ENCODE measurements at places on chromosomes 1 and 21.

- no peak for DNase-seq
Observed at GRCh38 chr1:27144920-27145661, 9.8 kb downstream of the SLC9A1 start.

GRCh38 chr1:116958110-116958509, 43.5 kb upstream of the CD101 start:
- DNase-seq: no peak

- DNase-seq: no peak
Observed at GRCh38 chr1:89705901-89706699, 73.2 kb downstream of the LRRC8C start.

DNA sequence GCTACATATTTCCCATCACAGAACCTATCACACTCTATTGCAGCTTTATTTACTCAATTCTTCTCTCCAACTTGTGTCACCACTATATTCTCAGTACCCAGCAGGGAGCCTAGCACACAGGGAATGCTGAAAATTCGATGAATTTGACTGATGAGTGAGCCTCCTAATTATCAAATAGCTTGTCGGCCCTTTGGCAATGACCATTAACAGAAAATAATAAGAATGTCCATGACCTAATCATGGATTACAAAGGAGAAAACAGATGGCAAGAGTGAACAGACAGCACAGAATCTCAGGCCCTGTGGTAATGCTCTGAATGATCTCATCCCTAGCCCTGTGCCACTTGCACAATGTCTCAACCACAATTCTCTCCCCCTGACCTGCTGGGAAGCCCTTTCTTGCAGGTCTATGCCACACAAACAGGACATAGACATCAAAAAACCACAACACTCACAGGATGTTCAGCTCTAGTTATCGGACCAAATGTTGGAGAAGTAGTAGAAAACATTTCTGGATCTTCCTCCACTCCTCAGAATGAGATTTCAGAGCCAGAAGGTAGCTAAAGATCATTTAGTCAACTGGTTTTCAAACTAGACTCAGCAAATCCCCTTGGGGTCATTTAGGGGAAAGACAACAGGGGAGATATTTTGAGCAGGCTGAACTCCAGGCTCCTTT, 68.4 kb downstream of the LUZP1 start:
- peak; percentile 53 for DNase-seq

GRCh38 chr1:30225357-30225756, 498.0 kb downstream of the MATN1 start:
- DNase-seq: no peak

GRCh38 chr1:101259744-101260148, 22.9 kb downstream of the S1PR1 start:
- DNase-seq: no peak

DNA sequence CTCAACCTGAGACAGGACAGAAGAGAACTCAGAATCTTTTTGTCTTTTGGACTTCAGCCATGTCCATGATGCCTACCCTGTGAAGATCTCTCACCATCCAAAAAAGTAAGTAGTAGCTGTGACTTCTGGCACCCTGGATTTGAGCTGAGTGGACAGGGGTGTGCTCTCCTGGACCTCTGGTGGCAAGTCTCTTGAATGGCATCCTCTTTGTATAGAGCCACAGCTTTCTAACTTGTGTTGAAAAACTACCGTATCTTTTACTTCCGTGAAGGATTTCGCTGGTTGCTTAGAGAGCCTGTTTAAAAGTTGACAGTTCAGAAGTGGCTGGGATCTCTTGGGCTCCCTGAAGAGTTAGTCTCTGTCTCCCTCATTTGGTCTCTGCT, 1.8 kb downstream of the MFN2 start:
- DNase-seq: no peak

DNA sequence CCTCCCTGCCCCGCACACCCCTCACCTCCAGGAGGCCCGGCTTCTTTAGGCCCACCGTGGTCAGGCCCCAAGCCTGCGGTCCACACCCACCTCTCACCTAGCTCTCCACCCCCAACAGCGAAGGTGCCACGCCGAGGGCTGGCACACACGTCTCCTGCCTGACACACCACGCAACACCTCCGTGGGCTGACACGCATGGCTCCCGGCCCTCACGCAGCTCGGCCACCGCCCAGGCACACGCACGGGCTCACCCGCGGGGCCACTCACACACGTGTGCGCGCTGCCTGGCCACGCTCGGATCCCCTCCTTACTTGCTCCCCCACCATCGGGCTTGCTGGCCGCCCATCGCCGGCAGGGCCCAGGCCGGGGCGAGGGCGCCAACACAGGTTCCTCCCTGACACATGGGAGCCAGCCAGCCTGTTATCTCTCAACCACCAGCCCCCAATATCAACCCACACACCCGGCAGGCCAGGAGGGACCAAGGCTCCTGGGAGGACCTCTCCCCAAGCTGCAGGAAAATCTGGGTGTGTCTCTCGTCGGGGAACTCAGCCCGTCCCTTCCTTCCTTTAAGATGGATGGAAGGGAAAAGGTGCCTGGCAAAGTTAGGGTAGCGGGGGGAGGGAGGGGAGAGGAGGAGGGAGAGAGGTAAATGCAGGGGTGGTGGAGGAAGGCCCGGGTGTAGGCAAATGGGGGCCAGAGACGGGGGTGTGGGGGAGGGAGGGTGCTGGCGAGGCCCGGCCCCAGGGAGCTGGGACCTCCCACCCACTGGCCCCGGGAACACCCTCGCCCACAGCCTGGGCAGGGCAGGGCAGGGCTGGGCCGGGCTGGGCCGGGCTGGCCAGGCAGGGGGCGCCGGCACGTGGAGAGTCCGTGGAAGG, 546 bp downstream of the ELOVL1 start:
- peak; percentile 32 for DNase-seq

- no peak for DNase-seq
Observed at GRCh38 chr1:76281306-76281705, 206.8 kb downstream of the ST6GALNAC3 start.

DNA sequence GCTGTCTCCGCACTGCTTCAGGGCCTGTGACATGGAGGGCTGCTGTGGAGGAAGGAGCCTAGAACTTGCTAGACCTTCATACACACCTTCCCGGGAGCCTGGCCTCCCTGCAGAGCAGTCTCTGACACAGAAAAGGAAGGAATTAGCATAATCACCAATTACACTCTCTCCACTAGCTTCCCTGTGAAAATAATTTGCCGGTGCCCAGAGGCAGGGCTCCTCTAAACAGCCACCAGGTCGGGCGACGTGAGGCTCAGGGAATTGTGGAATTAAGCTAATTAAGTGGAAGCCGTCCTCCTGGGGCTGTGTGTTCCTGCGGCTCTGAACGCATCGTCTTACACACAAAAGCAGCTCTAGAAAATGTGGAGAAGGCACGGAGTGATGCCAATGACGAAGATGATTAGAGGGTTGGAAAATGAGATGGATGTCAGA, 82.6 kb downstream of the NENF start:
- DNase-seq: no peak

DNA sequence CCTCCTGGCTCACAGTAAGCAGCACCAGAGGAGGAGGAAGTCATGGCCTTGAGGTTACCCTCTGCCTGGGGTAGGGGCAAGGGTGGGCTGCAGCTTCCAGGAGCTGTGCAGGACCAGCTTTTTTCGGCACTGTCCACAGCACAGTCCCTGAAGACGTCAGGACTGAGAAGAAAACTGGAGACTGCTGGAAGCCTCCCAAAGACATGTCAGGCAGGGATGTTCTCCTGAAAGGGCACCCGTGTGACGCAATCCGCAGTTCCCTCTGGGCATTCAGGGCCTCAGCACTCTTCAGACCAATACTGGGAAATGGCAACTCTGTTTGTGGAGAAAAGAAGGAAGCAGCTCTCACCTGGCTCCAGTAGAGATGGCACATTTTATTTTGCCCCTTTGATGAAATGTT, 64.8 kb upstream of the TENT5C start:
- DNase-seq: no peak

DNA sequence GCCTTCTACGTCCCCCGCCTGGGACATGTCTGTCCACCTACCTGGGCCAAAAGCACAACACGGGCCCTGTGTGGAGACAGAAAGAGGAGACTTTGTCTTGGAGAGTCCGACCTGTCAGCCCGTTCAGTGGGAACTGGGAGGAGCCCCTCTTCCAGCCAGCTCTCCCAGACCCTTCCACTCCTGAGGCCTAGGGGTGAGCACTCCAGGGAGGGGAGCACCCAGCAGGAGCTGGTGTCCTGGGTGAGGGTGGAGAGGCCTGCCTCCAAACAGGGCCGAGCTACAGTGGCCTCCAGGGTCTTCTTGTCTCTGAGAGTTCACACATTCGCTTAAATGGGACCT, 546 bp downstream of the SPOCD1 start:
- no peak for DNase-seq

GRCh38 chr1:21843208-21843607, 31.1 kb downstream of the LDLRAD2 start:
- no peak for DNase-seq

- no peak for DNase-seq
Observed at GRCh38 chr1:175434283-175434860, 241.8 kb upstream of the KIAA0040 start.

DNA sequence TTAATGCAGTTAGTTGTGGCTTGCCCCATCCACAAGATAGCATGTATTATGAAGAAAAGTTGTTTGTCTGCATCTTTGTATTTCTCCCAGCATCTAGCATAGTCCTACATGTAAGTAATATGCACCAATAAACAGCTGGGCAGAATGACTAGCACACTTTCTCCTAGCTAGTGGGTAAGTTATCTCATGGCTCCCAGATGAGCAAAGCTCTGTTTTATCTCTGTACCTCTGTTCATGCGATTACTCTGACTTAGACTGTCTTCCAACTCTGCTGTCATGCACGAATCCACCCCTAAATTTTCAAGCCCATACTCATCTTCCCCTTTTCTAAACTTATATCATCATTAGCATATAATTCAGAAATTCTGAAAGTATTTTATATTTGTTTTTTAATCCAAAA, 37.5 kb upstream of the KCTD3 start:
- DNase-seq: no peak

GRCh38 chr1:201838381-201838780, 9.4 kb downstream of the IPO9 start:
- no peak for DNase-seq

DNA sequence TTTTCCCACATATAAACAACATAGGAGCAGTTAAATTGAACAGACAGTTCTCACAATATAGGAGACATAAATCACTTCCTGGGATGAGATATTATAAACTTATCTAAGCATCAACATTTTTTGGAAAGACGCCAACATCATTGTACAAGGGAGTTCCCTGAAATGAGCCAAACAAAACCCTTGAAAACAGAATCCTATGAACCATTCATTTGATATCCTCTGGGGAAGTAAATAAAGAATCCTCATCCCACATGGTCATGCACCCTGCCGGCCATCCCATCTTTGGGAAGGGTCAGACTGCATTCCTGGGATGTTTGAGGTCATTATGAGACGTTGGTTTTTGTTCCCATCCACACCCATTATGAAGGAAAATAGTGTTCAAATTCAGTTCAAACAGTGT, 111.8 kb upstream of the USP25 start:
- no peak for DNase-seq

Data from CD4-positive, alpha-beta T cell treated with Interleukin-17A for 4 hours (primary cell).